Psoas muscle (tissue), 8 donors: ENCODE measurements at places on chromosomes 13 and 19. TPM values are rescaled to one million over a fixed set of nuclear protein-coding genes. Genes with fewer than 3 reads are reported as not detected.

DNA sequence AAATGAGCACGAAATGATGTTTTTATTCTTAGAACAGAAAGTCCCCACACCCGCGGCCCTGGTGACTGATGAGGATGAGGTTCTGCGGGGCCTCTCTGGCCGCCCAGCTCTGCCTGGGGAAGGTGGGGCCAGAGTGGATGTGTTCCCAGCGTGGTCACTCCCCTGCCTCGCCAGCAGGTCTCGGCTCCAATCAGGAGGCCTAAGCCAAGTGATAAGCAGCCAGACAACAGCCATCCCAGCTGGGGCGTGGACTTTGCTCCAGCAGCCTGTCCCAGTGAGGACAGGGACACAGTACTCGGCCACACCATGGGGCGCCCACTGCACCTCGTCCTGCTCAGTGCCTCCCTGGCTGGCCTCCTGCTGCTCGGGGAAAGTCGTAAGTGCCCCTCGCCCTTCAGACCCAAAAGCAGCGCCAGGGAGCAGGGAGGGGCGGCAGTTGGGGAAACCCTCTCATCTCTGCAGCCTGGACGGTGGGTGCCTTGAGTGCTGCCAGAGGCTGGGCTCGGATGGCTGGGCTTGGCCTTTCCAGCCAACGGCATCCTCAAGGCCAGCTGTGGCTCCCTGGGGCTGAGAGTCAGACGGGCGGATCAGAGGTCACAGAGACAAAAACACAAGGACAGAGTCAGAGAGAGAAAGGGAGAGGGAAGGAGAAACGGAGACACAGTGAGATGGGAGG lies at the start of gene F10:
Gene F10 (plus strand): TSS at position 250 of the 676 bp plus-strand sequence. CDS start 57 bp downstream, at position 307.
- DNase-seq: peak; percentile 46

The CTXN1 gene
- total RNA-seq: not detected

GRCh38 chr13:107242138-107242537 lies 674.2 kb upstream of the ARGLU1 start:
- DNase-seq: no peak

The SRRM5 gene
- total RNA-seq: 0.34 TPM

DNA sequence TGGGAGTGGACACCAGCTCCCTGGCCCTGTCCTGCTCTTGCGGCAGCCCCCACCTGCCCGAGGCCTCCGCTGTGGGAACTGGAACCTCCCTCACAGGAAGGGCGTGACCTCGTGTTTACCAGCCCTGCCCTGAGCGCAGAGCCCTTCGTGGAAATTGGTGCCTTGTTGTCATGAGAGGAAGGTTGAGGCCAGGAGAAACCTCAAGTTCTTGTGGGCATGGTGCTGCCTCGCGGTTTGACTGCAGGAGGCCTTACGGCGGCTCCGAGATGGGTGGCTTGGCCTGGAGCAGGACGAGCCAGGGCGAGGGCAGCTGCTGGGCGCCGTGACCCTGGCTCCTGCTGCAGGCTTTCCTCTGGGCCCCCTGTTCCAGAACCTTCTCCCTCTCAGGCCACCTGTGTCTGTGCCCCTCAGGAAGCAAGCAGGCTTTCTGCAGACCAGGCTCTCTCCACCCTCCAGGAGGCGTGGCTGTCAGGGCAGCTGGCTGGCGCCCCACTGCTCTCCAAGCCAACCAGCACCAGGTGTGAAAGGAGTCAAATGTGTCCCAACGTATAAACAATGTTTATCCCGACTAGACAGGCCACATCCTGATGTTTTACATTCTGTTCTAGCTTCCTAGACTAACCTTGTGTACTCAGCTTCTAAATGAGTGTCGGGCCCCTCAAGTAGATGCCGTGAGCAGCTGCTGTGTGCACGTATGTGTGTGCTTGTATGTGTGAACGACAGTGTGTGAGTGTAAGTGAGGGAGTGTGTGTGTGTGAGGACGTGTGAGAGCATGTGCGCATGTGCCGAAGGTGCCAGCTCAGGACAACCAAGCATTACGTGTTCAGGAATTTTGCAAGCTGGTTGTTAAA lies 10.4 kb upstream of the RASA3 start:
- peak; percentile 72 for DNase-seq
